Activated CD8-positive, alpha-beta memory T cell treated with anti-CD3 and anti-CD28 coated beads for 36 hours (primary cell): ENCODE measurements at places on chromosomes 12 and 14. TPM values are rescaled to one million over a fixed set of nuclear protein-coding genes. Genes with fewer than 3 reads are reported as not detected.

The MYO1H gene
- not detected for total RNA-seq

The DIO2 gene
- not detected for total RNA-seq

The KRT79 gene
- 0.44 TPM for total RNA-seq

The IFT81 gene
- 4.3 TPM for total RNA-seq

The KDM5A gene
- total RNA-seq = 69.9 TPM

The KCNA5 gene
- total RNA-seq = not detected

The GPX2 gene
- total RNA-seq = not detected

The WNT5B gene
- not detected for total RNA-seq

The RBP5 gene
- not detected for total RNA-seq

The GLS2 gene
- 2.5 TPM for total RNA-seq

The TDRD9 gene
- total RNA-seq = 0.50 TPM

The SERPINA5 gene
- not detected for total RNA-seq

The RPGRIP1 gene
- not detected for total RNA-seq

The SLC38A4 gene
- not detected for total RNA-seq

The C3AR1 gene
- 0.80 TPM for total RNA-seq

The ADCY6 gene
- total RNA-seq = 0.13 TPM

The AQP6 gene
- not detected for total RNA-seq

The COX8C gene
- total RNA-seq = not detected
